ENCODE measurements at places on chromosomes 16 and 17.

GRCh38 chr16:82583422-82583821 is 43.3 kb upstream of the CDH13 start:
- no peak for DNase-seq

- DNase-seq, result no peak
These were observed 35.4 kb downstream of the CHD9 start for GRCh38 chr16:53090286-53090590.

- no peak for DNase-seq
These were observed 273.9 kb upstream of the MAF start for GRCh38 chr16:79874391-79874790.

DNA sequence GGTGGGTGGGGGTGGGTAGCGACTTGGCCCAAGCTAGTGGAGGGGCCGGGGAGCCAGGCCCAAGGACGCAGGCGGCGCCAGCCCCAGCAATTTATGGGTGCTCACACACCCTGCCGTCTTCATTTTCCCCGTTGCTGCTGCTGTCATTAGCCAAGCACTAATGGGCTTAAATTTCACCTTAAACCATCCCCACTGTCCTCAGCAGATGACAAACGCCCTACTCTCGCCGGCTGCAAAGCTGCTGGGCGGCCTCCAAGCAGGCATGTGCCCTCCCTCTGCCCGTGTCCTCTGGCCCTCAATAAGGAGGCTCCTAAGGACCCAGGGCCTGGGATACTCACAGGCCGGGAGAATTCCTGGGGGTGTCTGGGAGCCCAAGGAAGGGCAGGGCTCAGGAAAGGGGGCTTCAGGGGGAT is 66.1 kb downstream of the SREBF1 start:
- no peak for DNase-seq

DNA sequence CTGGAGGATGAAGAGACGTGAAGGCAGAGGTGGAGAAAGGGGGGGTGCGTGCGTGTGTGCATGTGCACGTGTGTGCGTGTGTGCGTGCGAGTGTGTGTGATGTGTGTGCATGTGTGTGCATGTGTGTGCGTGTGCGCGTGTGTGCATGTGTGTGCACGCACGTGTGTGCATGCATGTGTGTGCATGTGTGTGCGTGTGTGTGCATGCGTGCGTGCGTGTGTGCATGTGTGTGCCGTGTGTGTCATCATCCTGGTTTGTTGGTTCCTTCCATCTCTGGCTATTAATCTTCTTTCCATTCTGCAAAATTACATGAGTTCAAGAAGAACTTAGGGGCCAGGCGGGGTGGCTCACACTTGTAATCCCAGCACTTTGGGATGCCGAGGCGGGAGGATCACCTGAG is 17.0 kb upstream of the RPL38 start:
- DNase-seq, result no peak

GRCh38 chr17:39144416-39144840 is 7.0 kb downstream of the PLXDC1 start:
- DNase-seq, result peak; percentile 93

DNA sequence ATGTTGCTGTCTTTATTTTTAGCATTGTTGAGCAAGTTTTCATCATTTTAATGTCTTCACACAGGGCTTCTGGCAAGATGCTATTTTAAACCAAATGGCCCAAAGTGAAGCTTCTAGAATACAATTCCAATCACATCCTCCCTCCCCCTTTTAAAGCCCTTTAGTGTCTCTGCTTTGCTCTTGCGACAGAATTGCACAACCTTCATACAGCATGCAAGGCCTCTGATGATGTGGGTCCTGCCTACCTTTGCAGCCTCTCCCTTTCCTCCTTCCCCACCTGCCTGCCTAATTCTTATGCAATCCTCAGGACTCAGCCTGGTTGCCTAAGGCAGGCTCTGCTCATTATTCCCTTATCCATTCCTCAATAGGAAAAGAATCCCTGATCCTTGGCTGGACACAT is 381.7 kb downstream of the SLC39A11 start:
- DNase-seq, result no peak

- no peak for DNase-seq
These were observed 19.2 kb downstream of the PRPSAP2 start for GRCh38 chr17:18877104-18877645.

DNA sequence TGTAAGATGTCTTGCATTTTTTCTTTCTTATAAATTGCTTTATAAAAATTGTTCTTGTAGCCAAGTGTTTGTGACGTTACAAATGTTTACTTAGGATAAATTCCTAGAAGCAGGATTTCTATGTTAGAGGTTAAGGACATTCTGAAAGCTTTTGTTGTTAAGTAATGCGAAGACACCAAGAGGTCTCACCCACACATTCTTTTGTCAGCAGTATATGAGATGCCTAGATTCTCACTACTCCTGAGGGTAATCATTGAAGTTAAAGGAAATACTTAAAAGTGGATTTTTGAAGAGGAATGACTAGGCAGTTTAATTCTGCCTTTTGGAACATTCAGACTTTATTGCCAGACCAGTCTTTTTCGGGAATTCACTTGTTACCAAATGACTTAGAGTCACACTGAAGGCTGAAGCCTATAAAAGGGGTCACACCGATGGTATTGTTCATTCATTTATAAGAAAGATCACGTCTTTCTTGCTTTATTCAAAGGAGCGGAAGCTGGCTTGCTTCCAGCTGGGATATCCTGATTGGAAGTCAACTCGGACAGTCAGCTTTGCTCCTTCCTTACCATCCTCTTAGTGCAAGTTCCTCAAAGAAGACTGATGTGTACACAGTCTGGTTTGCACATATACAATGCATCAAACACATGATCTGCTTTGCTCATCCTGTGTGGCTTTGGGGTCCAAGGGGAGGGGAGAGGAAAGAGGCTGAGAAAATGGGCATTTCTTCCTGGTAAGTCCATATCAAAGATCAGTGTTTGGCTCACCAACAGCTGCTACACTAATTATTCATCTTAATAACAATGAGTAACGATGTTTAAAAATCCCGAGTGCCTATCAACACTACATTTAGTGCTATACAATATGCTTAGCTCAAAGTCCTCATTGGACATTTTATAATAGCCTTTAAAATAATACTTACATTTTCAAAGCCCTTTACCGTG is 160.0 kb downstream of the MAP2K6 start:
- no peak for DNase-seq

- DNase-seq, result peak; percentile 41
These were observed 156.4 kb downstream of the C16orf95 start for GRCh38 chr16:87160701-87161337.

GRCh38 chr17:78034429-78035091 is 76.1 kb downstream of the TNRC6C start:
- no peak for DNase-seq

- no peak for DNase-seq
These were observed 479 bp downstream of the IRX6 start for GRCh38 chr16:55324285-55325079.

DNA sequence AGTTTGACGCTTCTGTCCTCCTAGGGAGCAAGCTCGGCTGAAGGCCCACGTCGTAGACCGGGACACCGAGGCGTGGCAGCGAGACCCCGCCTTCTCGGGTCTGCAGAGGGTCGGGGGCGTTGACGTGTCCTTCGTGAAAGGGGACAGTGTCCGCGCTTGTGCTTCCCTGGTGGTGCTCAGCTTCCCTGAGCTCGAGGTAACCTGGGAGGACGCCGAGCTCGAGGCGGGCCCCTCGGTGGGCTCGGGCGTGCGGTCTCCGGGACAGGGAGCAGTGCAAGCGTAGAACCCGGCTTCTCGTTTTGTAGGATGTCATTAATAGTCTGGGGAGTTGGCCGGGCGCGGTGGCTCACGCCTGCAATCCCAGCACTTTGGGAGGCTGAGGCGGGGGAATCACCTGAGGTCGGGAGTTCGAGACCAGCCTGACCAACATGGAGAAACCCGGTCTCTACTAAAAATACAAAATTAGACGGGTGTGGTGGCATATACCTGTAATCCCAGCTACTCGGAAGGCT is 715 bp downstream of the ENDOV start:
- DNase-seq, result no peak

DNA sequence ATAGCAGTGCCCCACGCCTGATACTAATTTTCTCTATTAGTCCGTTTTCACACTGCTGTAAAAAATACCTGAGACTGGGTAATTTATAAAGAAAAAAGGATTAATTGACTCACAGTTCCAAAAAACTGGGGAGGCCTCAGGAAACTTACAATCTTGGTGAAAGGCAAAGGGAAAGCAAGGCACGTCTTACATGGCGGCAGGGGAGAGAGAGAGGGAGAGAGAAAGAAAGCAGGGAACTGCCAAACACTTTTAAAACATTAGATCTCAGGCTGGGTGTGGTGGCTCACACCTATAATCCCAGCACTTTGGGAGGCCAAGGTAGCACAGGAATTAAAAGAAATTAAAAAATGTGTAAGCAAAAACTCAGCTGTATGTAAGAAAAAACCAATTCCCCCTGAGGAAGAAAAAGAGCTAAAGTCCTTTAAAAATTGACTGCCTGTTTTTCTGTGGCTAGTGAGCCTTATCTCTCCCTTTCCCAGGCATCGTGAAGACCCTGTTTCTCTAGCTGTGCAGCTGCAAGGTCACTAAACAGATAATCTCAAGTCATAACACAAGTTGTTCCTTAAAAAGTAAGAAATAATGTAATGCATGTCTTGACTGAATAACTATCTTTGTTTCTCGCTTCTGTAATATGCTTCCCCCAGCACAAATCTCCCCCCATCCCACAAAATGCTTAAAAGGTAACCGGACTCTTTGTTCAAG is 14.0 kb downstream of the ZSCAN10 start:
- DNase-seq, result no peak

DNA sequence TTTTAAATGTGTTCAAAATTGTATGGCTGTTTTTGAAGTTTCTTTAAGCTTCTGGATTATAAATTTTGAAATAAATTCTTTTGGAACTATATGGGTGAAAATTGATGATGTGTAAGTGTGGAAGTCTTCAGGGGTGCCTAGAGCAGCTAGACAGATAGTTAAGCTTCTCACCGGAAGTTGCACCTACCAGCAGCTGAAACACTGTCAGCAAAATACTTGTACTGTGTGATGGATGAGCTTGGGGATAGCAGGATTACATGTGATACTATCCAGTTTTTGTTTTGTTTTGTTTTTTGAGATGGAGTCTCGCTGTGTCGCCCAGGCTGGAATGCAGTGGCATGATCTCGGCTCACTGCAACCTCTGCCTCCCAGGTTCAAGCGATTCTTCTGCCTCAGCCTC is 19.7 kb downstream of the RBL2 start:
- no peak for DNase-seq

- DNase-seq, result no peak
These were observed 667.4 kb upstream of the SALL1 start for GRCh38 chr16:51818342-51818944.

DNA sequence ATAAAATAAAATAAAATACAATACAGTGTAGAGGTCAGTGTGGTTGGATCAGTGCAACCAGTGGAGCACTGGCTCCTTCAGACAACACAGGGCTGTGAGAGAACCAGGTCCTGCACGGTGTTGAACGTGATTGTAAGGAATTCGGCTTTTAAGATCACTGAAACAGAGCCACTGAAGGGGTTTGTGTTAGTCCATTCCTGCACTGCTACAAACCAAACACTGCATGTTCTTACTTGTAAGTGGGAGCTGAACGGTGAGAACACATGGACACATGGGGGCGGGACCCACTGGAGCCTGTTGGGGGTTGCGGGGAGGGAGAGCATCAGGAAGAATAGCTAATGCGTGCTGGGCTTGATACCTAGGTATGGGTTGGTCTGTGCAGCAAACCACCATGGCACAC is 193.2 kb upstream of the AXIN2 start:
- DNase-seq, result no peak

DNA sequence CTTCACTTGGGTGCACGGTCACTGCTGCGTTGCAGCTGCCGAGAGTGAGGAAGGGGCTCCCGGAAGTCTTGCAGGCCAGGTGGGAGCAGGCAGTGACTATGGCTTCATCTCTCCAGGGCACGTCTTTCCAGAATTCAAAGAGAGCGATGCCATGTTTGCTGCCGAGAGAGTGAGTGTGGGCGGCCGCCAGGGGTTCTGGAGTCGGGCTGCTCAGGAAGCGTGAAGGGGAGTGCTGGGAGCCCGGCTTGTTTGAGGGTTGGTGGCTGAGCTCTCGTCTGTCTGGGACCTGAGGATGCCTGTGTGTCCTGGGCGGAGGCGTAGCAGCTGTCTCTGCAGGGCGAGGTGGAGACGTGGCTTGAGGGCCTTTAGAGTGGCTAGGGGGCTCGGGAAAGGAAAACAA is 6.3 kb downstream of the HGS start:
- DNase-seq, result no peak

DNA sequence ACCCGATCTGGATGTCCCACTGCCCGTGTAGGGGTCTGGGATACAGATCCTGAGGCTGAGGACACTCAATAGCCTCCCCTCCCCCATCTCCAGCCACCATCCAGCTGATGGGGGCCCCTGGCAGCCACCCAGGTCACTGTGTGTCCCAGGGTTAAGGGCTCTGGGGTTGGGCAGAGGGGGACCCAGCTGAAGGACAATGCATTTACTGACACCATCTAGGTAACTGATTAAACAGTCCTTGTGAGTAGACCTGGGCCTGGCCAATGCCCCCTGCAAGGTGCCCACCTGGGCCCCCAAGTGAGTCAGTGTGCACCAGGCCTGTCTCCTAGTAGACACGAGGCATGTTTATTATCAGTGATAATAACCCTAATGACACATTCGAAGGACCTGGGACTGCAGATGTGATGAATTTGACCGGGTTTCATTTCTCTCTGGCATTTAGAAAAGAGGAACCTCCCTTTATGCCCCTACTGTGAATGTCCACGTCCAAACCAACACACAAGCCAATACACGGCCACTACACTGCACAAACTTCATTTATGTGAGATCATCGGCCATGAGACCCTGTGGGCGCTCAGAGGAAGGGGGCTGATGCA is 261.9 kb upstream of the FOXF1 start:
- DNase-seq, result peak; percentile 86

- no peak for DNase-seq
These were observed 11.2 kb upstream of the GFOD2 start for GRCh38 chr16:67730326-67730725.

DNA sequence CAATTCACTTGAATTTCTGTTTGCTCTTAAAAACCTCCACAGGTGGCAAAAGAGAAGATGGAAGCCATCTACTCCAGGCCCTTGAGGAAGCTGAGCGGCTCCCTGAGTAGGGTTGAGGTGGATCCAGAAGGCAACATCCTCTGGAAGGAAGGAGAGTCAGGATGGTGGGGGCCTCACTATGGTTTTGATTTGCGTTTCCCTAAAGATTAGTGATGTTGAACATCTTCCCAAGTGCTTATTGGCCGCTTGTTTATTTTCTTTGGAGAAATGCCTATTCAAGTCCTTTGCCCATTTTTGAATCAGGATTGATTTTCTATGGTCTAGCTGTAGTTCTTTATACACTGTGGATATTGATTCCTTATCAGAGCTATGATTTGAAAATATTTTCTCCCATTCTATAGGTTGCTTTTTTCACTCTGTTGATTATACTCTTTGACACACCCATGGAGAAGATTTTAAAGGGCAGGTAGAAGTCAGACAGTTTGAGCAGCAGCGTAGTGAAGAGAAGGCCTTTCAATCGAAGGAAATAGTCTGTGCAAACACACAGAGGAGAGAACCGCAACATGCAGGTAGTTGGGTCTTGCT is 58.6 kb downstream of the WSB1 start:
- no peak for DNase-seq

GRCh38 chr17:1142561-1142971 is 37.2 kb downstream of the ABR start:
- no peak for DNase-seq
